ENCODE measurements at places on chromosomes 6 and 20.

GRCh38 chr6:402901-403658 is 11.5 kb downstream of the IRF4 start:
- no peaks in the 10 kb centered on the region for H3K36me3 ChIP-seq
- DNase-seq, result no peak
- no peaks in the 10 kb centered on the region for H3K4me1 ChIP-seq
- no peak overlapping the region for H3K27ac ChIP-seq
- H3K4me3 ChIP-seq, result no peak overlapping the region
- peaks cover under 1% of the 10 kb centered on the region for H3K27me3 ChIP-seq

- H3K27me3 ChIP-seq, result no peaks in the 10 kb centered on the region
- peak overlapping the region; percentile 25 for H3K4me3 ChIP-seq
- H3K36me3 ChIP-seq, result no peaks in the 10 kb centered on the region
- no peak overlapping the region for H3K27ac ChIP-seq
Observed at GRCh38 chr6:147159536-147160374, 44.5 kb upstream of the STXBP5 start.

DNA sequence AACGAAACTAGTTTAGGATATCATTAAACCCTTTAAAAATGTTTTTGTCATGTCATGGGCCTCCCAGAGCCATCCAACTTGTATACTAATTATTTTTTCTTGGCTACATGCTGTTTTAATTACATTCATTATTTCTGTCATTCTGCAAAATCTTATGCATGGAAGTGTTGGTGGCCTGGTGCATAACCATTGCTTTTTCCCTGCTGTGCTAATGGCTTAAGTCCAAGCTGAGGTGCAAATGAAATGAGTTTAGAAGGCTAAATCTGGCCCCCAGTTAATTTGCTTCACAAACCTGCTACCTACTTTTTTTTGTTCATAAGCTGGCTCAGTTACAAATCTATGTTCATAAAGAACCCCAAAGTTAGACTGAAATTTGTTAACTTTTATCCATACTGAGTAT is 1249.9 kb downstream of the EPHA7 start:
- DNase-seq, result no peak
- H3K36me3 ChIP-seq, result no peaks in the 10 kb centered on the region
- H3K4me3 ChIP-seq, result no peak overlapping the region
- H3K27me3 ChIP-seq, result no peaks in the 10 kb centered on the region

- DNase-seq, result no peak
- H3K27ac ChIP-seq, result no peak overlapping the region
- H3K36me3 ChIP-seq, result no peaks in the 10 kb centered on the region
Observed at GRCh38 chr6:6808915-6809314, 220.4 kb downstream of the LY86 start.

DNA sequence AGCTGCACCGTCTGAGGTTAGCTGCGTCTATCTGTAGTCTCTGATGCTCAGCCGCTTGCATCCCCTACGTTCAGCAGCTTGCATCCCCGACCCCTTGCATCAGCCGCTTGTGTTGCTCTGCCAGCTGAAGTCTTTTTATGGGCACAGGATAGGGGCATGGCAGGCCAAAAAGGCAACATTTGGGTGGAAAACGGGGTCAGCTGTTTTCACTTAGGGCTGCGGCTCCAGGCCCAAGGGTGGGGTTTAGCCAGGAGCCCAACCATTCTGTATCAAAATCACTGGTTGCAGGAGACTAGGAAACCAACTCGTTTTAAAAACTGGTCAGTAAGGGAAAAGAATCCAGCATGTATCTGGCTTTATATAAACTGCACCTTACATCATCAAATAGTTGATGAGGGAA is 49.9 kb downstream of the FAM50B start:
- no peaks in the 10 kb centered on the region for H3K36me3 ChIP-seq
- H3K4me1 ChIP-seq, result peaks cover 9% of the 10 kb centered on the region
- H3K27ac ChIP-seq, result no peak overlapping the region
- H3K27me3 ChIP-seq, result no peaks in the 10 kb centered on the region
- no peak overlapping the region for H3K4me3 ChIP-seq

GRCh38 chr20:23285536-23285935 is 65.1 kb upstream of the NXT1 start:
- H3K27ac ChIP-seq, result no peak overlapping the region
- H3K27me3 ChIP-seq, result peaks cover 8% of the 10 kb centered on the region
- no peak for DNase-seq
- H3K4me1 ChIP-seq, result no peaks in the 10 kb centered on the region
- no peaks in the 10 kb centered on the region for H3K36me3 ChIP-seq

DNA sequence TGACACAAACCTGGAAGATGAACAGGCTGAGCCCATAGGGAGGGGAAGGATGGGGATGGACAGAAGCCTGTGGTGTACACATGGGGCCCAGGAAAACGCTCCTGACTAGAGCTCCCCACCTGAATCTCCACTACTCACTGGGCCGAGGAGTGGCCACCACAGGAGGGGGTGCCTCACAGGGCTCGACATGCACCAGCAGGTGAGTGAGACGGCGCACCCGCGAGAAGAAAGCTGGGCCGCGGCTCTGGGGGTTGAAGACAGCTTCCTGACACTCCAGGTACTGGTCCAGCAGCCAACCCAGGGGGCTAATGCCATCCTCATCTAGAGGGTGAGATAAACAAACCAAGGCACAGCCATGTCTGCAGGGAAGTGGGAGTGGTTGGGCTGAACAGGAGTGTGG is 10.3 kb downstream of the CUL7 start:
- H3K27ac ChIP-seq, result no peak overlapping the region
- H3K27me3 ChIP-seq, result no peaks in the 10 kb centered on the region
- no peak overlapping the region for H3K4me3 ChIP-seq
- peaks cover 71% of the 10 kb centered on the region for H3K36me3 ChIP-seq

- H3K36me3 ChIP-seq, result peaks cover 42% of the 10 kb centered on the region
- no peaks in the 10 kb centered on the region for H3K27me3 ChIP-seq
- peak overlapping the region; percentile 81 for H3K4me3 ChIP-seq
- peaks cover 14% of the 10 kb centered on the region for H3K4me1 ChIP-seq
- no peak for DNase-seq
Observed at GRCh38 chr20:37346236-37346534, 245 bp downstream of the SRC start.

DNA sequence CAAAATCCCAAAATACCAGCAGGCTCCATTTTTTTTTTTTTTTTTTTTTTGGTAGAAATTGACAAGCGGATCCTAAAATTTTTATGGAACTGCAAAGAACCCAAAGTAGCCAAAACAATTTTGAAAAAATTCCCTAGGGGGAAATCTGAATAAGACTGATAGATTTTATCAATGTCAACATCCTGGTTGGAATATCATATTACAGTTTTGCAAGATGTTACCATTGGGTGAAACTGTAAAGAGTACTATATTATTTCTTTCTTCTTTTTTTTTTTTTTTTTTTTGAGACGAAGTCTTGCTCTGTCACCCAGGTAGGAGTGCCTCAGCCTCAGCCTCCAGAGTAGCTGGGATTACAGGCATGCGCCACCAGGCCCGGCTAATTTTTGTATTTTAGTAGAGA is 29.4 kb upstream of the BEND3 start:
- H3K27me3 ChIP-seq, result no peaks in the 10 kb centered on the region
- no peaks in the 10 kb centered on the region for H3K36me3 ChIP-seq
- H3K4me1 ChIP-seq, result no peaks in the 10 kb centered on the region
- no peak overlapping the region for H3K4me3 ChIP-seq
- H3K27ac ChIP-seq, result no peak overlapping the region
- no peak for DNase-seq
